Caco-2 (cell line): ENCODE measurements at places on chromosomes 4 and X. TPM values are rescaled to one million over a fixed set of nuclear protein-coding genes. Genes with fewer than 3 reads are reported as not detected.

DNA sequence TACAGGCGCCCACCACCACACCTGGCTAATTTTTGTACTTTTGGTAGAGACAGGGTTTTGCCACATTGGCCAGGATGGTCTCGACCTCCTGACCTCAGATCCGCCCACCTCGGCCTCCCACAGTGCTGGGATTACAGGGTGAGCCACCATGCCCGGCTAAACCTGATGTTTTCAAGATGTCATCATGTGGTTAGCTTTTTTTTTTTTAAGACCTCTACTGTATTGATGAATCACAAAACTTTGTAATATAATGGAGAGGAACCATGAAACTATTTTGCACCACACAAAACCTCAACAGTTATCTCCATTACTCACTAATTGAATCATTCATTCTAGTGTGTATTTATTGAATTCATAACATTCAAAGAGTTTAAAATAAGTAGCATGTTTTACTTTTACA, 94.7 kb upstream of the NEIL3 start:
- no peak for DNase-seq

The ANOS1 gene
- 0.81 and 0.91 TPM in 2 replicates for total RNA-seq

DNA sequence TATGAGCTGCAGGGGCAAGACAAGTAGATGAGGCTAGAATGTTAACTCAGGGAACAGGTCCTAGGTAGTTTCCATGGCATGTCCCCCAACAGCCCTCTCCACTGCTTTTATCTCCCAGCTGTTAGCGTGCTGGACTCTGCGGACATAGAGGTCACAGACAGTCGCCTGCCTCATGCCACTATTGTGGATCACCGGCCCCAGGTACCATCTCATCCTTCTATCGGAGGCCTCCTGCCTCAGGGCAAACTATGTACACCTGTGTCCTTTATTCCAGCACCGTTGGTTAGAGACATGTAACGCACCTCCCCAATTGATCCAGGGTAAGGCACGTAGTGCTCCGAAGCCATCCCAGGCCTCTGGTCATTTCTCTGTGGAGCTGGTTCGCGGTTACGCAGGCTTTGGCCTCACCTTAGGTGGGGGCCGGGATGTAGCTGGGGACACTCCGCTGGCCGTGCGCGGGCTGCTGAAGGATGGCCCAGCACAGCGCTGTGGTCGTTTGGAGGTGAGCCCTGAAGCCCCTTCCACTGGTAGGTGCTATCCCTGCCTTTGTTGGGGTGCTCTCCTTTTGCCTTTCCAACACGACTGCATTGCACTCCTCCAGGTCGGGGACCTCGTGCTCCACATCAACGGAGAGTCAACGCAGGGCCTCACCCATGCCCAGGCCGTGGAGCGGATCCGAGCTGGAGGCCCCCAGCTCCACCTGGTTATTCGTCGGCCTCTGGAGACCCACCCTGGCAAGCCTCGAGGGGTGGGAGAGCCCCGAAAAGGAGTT, 2.2 kb downstream of the MAGIX start:
- no peak for DNase-seq

DNA sequence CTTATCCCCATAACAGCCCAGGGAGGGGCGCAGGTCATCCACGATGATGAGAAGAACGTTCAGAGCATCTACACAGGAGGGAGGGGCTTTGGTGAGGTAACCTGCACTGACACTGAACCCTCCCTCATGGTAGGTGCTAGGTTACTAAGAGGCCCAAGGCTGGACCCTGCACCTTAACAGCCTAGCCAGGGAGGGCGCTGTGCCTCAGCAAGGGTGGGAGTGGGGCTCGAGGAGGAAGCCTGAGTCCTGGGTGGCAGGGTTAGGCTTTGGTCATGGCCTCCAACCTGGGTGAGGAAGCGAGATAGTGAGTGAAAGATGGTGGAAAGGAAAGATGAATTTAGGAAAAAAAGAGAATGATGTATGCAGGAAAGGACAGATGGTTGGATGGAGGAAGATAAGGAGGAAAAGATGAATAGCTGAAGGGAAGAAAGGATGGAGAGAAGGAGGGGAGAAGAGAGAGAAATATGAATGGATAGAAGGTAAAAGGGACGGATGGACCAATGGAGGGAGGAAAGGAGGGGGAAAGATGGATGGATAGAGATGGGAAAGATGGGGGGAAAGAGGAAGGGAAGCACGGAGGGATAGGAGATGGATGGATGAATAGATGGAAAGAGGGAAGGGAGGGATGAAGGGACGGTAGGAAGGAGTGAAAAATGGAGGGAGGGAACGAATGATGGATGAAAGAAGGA, 736 bp downstream of the IDS start:
- DNase-seq = no peak

The POU4F2 gene
- not detected in 2 replicates for total RNA-seq

DNA sequence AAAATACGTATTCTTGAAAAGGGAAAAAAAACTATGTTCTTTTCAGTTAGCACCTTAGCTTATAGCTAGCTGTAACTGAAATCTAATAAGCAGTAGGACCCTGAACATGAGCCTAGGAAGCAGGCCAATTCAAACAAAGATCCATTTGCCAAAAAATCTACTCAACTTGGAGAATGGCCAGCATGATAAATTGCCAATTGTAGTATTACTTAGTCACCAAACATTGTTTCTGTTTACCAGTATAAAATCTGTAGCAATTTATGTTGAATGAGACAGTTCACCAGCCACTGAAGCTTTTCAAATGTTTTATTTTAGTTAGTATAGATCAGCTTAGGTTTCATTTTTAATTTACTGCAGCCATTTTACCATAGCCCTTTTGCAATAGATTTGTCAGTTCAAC, 323.6 kb upstream of the DIPK2B start:
- no peak for DNase-seq

- no peak for DNase-seq
Observed at GRCh38 chrX:68927178-68927577, 98.4 kb downstream of the EFNB1 start.

DNA sequence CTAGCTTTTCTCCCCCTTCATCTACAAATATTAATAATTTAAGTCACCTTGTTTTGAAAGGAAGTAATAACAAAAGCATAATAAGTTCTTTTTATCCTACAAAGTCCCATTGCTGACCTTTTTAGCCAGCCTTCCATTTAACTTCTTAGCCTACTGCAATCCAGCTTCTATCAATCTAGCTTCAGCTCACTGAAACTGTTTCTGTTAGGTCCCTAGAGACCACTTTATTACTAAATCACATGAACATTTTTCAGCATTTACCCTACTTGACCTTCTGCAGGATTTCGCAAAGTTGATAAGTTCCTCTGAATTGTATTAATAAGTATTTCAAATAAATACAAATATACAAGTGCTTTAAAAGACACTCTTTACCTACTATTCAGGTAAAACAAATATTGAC, 186.5 kb downstream of the ANTXR2 start:
- DNase-seq = no peak

- DNase-seq = no peak
Observed at GRCh38 chr4:139540632-139541031, 15.4 kb downstream of the SETD7 start.

DNA sequence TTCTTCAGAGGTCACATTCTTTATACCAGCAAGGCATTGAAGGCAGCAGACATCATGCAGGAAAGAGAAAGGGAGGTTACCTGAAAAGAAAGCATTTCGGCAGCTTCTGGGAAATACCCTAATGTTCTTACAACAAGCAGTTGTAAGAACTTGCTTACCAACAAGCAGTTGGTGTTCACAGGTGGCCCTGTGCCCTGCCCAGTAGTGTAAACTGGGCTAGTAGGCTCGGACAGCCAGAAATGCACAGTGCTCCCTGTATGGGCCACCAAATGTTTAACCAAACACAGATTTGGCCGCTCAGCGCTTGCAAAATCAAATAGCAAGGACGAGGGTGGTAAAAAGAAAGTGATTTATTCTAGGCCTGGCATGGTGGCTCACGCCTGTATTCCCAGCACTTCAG, 20.4 kb upstream of the RHOXF1 start:
- DNase-seq = no peak

GRCh38 chrX:106875151-106875550, 28.0 kb downstream of the RIPPLY1 start:
- no peak for DNase-seq

The MCUB gene
- total RNA-seq = 1.8 and 3.6 TPM in 2 replicates

The SMIM10L2A gene
- total RNA-seq = 2.1 and 2.6 TPM in 2 replicates

The TRIM61 gene
- not detected in 2 replicates for total RNA-seq

The PLK4 gene
- total RNA-seq = 28.2 and 31.1 TPM in 2 replicates

The MBNL3 gene
- 174 and 195 TPM in 2 replicates for total RNA-seq

DNA sequence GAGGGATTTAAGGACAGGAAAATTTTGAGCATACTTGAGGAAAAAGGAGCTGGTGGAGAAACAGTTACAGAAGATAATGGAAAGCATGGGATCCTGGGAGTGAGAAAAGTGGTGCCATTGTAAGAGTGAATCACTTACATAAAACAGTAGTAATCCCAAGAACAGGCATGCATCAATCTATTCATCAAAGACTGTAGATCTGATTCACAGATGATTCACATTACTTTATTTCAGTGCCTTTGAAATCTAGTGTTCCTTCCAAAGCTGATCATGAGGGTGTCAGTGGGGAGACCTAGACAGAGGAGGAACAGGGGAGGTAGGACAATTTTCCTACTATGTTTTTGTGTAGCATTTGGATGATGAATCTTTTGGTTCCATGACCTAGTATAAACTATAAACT, 102.7 kb downstream of the TAB3 start:
- no peak for DNase-seq

GRCh38 chr4:89723096-89723495, 113.9 kb downstream of the SNCA start:
- DNase-seq = no peak

The RNF150 gene
- total RNA-seq = 0.14 and 0.42 TPM in 2 replicates
